ENCODE measurements at places on chromosomes 16 and 17. TPM values are rescaled to one million over a fixed set of nuclear protein-coding genes. Genes with fewer than 3 reads are reported as not detected.

Gene PTGES3L
- not detected for total RNA-seq

Gene TEKT5
- 0.20 TPM for total RNA-seq

Gene DPEP1
- not detected for total RNA-seq

Gene PIPOX
- total RNA-seq = 2.5 TPM

Gene LPCAT2
- 25.1 TPM for total RNA-seq

Gene YPEL3
- total RNA-seq = 351 TPM

Gene DRC7
- total RNA-seq = not detected

Gene SLC16A6
- total RNA-seq = 9.7 TPM

Gene RUNDC1
- total RNA-seq = 16.0 TPM

Gene ENPP7
- not detected for total RNA-seq

Gene EVI2A
- total RNA-seq = 4.0 TPM

Gene DDX52
- 18.1 TPM for total RNA-seq

Gene FBXW10
- total RNA-seq = not detected

Data from lower leg skin (tissue), 4 donors.